NCI-H2107 (cell line): ENCODE measurements at places on chromosomes 7 and 10.

- DNase-seq = no peak
Measured at GRCh38 chr10:103504181-103504783, 10.8 kb downstream of the NEURL1 start.

DNA sequence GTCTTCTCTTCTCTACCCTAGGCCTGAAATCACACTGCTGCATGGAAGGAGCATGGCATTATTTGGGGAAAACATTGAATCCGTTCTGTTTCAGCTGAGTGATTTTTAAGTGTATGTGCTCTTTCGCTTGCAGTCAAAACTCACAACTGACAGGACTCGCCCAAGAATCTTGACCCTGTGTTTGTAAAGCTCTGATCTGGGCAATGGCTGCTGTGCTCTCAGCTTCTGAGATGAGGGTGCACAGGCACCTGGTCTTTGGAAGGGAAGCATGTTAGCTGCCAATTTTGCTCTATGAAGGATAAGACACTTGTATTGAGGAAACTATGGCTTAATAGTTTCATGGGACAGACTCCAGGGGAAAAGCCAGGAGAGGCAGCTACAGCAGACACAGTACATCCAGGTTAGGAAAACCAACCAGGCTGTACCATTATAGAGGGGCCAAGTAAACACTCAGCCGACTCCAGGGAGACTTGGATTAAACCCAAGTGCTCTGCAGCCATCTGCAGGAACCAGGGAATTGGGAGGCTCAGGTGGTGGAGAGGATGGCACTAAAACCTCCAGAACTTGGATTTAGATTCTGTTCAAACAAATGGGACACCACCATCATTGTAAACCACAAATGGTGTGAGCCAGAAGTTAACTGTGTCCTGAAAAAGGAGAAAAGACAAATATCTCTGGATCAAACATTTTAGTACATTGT is 43.3 kb downstream of the LYZL1 start:
- no peak for DNase-seq

GRCh38 chr10:129424978-129425377 is 42.1 kb upstream of the MGMT start:
- DNase-seq = no peak

GRCh38 chr7:107967420-107967819 is 35.5 kb downstream of the LAMB1 start:
- DNase-seq = no peak

GRCh38 chr10:25555865-25556264 is 378.2 kb upstream of the MYO3A start:
- DNase-seq = no peak

GRCh38 chr7:31098642-31099360 is 46.7 kb downstream of the ADCYAP1R1 start:
- no peak for DNase-seq

DNA sequence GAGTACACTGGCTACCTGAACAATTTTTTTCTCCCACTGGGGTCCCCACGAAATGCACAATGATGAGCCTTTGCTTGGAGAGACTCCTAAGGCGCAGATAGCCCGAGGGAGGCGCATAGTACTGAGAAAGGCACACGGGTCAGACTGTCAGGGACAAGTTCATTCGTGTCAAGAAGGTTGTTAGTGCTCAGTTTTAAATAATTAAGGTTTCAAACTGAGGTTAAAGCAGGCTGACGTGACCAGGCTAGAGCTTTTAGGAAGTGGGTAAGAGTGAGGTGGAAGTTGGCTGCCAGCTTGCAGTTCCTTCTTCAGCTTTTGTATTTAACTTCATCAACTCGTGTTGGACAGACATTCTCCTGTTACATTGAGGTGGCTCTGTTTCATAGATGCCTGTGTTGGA is 31.6 kb downstream of the RBM33 start:
- DNase-seq = no peak

- DNase-seq = no peak
Measured at GRCh38 chr10:69344591-69345252, 66.4 kb downstream of the HK1 start.

GRCh38 chr7:137895301-137896221 is 48.8 kb upstream of the DGKI start:
- DNase-seq = no peak

DNA sequence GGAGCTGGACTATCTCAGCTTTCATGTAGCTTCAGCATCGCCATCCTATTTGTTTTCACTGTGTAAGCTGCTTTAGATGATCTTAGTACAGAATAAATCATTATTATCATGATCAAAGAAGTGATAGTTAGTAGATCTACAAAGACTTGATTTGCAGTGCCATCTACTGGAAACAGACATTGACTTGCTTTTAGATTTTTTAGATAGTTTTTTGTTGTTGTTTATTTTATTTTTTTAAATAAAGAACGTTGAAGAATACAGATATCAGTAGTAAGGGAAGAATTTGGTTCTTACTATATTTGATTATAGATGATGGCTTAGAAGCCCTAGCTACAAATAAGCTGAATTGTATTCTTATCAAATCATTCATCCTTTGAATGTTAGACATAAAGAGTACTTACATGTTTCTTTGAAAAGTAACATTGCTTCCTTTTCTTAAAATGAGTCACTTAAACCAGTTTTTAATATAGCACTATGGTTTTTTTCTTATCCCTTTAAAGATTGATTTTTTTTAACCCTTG is 6.3 kb upstream of the SFMBT2 start:
- DNase-seq = no peak

DNA sequence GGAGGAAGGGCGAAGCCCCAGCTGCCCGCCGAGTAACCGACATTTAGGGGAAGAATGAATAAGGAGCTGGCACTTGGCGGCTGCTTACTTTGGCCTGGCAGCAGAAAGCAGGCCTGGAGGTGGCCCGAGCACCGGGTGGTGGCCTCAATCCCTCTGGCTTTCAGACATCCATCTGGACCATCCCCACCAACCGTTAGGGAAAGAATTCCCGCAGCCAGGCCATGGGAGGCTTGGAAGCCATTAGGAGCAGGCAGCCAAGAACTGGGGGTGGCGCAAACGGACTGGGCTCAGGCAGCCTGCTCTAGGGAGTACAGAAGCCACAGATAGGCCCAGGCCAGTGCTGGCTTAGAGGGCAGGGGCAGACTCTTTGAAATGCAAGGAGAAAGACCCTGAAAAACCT is 132.7 kb downstream of the NEURL1 start:
- DNase-seq = no peak

DNA sequence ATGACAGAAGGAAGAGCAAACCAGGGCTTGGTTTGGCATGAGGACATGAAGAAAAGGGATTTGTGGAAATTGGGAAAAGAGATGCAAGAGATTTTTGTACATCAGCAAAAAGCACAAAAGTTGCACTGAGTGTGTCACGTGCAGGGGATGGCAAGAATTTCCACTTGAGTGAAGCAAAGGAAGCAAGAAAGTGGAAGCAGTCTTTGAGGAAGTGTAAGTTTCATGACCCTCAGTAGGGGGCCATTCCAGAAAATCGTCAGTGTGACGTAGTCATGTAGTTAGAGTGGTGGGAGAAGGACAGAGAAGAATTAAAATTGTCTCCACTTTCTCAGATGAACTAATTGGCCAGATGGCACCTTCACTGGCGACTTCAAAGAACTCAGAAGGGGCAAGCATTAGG is 123.3 kb upstream of the FZD1 start:
- no peak for DNase-seq

DNA sequence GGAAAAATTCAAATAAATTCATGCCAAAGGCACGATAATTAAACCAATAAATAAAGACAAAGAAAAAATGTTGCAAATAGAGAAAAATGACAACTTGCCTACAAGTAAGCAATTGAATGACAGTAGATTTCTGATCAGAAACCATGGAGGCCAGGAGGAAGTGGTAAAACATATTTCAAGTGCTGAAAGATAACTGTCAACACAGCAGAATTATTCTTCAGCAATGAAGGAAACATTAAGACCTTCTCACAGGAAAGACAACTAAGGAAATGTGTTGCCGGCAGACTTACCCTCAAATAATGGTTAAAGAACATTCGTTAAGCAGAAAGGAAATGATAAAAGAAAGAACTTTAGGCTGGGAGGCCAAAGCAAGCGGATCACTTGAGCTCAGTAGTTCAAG is 30.4 kb downstream of the RUNDC3B start:
- DNase-seq = no peak

GRCh38 chr10:34024282-34024681 is 689.8 kb upstream of the NRP1 start:
- no peak for DNase-seq

- DNase-seq = no peak
Measured at GRCh38 chr10:86647773-86648703, 6.3 kb upstream of the OPN4 start.

GRCh38 chr10:100802196-100802595 is 56.8 kb downstream of the PAX2 start:
- no peak for DNase-seq

- no peak for DNase-seq
Measured at GRCh38 chr10:99412099-99412498, 18.3 kb downstream of the GOT1 start.

GRCh38 chr7:7434329-7434728 is 101.3 kb downstream of the COL28A1 start:
- DNase-seq = no peak

- no peak for DNase-seq
Measured at GRCh38 chr7:24971333-24972165, 8.4 kb downstream of the OSBPL3 start.

- no peak for DNase-seq
Measured at GRCh38 chr10:17872191-17873091, 63.3 kb downstream of the MRC1 start.

DNA sequence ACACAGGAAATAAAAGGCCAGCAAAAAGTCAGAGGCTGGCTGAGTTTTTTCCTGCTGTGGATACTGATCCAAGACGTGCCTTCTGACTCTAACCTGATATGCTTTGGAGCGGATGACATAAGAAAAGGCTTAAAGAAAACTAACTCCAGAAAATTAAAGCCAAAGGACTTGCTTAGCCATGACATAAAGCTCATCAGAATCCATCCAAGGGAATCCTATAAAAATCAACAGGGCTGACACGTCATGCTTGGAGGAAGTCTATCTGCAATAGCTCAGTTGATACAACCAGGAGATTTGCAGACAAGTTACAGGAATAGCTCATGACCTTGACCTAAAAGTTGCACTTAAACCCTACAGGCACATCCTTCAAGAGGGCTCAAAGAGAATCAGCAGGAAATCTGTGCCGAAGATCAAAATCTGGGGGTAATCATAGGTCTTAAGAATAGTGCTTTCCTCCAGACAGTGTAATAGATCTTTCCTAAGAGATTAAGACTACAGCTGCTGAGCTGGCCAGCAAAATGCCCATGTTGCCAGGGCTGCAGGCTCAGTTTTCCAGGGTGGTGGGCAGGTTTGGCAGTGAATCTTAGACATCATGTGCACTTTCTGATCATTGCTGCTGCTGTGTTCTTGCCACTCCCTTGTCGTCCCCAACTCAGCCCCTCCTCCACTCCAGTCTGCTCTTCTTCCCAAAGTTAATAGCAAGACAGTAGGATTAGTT is 111.5 kb upstream of the SVIL start:
- DNase-seq = no peak

- no peak for DNase-seq
Measured at GRCh38 chr7:618539-619367, 99.1 kb upstream of the PDGFA start.

DNA sequence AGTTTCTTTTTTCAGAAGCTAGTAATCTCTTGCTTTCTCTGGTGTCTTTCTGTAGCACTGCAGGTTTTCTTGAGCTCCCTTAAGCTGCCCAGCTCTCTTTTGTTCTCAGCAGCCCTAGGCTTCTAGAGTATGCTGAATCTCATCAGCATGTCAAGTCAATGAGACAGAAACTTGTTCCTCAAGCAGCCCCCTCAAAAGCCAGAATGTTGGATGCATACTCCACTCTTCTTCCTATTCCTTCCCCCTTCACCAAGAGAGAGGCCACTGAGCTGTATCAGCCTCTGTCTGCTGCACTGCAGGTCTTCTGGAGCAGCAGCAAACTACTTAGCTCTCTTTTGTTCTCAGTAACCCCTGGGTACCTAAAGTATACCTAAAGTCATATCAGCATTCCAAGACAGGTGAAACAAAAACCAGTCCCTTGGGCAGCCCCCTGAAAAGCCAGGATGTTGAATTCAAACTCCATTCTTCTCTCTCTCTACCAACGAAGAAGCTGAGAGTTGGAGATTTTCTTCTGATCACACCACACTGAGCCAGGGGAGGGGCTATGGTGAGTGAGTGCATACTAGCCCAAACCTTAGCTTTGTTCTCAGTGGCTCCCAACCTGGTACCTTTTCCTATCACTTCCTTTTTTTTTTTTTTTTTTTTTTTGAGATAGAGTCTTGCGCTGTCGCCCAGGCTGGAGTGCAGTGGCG is 73.3 kb upstream of the WAC start:
- no peak for DNase-seq

GRCh38 chr7:50305583-50306493 is 1.3 kb downstream of the IKZF1 start:
- DNase-seq = no peak

- no peak for DNase-seq
Measured at GRCh38 chr7:74466196-74466813, 12.6 kb downstream of the GTF2IRD1 start.

DNA sequence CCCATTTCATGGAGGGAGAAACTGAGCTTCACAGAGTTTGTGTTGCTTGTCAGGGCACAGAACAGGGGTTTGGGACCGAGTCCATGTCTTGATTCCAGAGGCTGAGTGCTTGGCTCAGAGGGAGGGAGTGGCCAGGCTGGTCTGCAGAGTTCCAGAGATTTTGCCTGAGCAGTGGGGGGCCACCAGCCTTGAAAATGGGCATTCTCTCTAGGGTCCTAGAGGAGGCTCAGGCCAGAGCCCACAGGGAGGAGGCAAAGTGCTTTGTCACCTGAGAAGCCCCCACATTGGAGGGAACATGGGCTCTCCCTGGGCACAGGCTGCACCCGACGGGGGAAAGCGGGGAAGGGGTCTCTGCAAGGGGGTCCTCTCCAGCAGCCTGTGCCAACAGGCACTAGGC is 51.5 kb downstream of the DOCK1 start:
- no peak for DNase-seq

- no peak for DNase-seq
Measured at GRCh38 chr10:343231-344220, 208.3 kb downstream of the ZMYND11 start.

DNA sequence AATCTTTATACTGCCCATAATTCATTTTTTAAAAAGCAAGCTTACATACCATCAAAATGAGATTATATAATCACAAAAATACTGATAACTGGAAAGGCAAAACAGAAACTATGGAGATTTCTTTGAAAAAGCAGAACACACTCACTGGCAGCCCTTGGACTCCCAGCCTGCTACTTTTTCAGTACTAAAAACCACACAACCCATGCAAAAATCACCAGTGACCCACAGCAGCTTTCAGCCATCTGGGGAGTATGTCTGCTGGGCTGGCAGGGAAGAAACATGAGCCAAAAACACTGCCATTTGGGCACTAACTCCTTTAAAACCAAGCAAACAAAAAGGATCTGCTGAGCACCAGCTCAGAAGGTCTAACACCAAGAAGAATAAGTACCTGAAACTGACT is 80.0 kb upstream of the DDC start:
- no peak for DNase-seq

GRCh38 chr7:25124465-25125136 is 459 bp downstream of the CYCS start:
- no peak for DNase-seq

DNA sequence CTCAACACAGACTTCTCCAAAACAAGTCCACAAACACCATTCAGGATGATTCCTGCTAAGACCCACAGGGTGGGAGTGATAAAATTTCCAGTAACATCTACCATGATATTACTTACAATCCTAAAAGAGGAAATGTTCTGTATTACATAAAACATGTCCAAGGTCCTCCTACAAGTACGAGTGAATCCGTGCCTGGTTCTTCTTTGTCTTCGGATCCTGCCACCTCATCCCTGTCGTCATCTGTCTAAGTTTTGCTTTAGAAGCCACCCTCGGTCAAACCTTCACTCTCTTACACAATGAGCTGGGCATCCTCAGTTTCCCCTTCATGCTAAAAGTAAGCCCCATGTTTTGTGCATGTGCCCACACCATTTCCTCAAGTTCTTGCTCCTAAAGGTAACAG is 279.0 kb downstream of the KCNMA1 start:
- DNase-seq = no peak
